ENCODE measurements at places on chromosomes 5 and 9. TPM values are rescaled to one million over a fixed set of nuclear protein-coding genes. Genes with fewer than 3 reads are reported as not detected.
A peak's percentile ranks its signal among the peaks of the same experiment; 100 is the strongest.

Gene RALGDS
- 29.4 TPM for polyA plus RNA-seq

DNA sequence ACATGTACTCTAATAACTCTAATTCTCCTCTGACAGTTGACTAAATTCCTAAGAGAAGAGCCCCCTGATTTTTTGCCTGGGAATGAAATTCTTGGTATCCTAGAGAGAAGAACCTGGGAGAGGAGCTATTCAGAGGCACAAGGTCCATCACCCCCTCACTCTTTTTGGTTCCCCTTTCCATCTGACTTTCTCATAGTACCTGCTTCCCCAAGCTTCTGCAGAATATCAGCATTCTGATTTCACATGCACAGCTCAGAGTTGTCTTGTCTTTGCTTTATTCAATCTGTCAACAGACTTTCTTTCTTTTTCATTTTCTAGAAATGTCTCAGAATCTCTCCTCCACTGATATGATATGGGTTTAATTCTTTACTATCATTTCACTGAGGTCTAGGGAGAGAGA lies 141.5 kb upstream of the FBXL17 start:
- DNase-seq = no peak
- peak overlapping the region; percentile 6 for H3K27ac ChIP-seq
- no peaks in the 10 kb centered on the region for H3K36me3 ChIP-seq
- no peak overlapping the region for H3K4me3 ChIP-seq

Gene CREBRF
- 52.6 TPM for polyA plus RNA-seq

DNA sequence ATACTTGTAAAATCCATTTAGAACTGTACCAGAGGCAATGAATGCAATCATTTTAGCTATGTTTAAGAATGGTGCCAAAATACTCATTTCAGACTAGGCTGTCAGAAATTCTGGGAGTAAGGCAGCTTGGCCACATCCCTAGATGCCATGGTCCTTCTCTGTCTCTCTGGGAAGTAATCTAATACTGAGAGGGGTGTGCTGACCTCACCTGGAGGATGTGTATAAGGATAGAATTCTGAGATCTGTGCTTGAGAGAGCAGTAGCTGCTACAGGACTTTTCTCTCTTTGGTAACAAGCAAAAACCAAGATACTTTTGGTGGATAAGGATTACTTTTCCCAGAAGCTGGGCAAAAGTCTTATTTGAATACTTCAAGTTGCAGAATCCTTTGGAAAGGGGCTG lies 68.1 kb upstream of the MRPS30 start:
- no peaks in the 10 kb centered on the region for H3K4me1 ChIP-seq
- H3K4me3 ChIP-seq = no peak overlapping the region
- H3K27me3 ChIP-seq = no peaks in the 10 kb centered on the region

DNA sequence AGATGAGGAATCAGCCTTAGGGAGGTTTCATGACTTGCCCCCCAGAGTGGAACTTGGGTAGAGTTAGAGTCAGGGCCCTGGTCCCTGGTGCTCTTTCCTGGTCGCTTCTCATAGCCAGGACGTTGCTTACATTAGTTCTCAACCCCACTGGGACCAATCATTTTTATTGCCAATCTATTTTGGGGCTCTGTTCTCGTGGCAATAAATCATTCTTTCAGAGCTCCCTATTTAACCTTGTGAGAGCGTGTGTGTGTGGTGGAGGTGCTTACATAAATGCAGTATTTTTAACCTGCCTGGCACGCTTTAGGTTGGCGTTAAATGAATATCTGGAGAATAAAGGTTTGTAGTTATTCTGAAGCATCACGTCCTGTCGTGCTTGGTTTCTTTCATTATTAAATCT lies 4.1 kb downstream of the TRIO start:
- H3K36me3 ChIP-seq = no peaks in the 10 kb centered on the region
- peaks cover 18% of the 10 kb centered on the region for H3K27me3 ChIP-seq
- H3K4me3 ChIP-seq = no peak overlapping the region
- H3K27ac ChIP-seq = no peak overlapping the region
- DNase-seq = no peak

GRCh38 chr9:108776920-108777639 lies 78.7 kb downstream of the ACTL7B start:
- no peak for DNase-seq
- peaks cover 15% of the 10 kb centered on the region for H3K27me3 ChIP-seq
- H3K27ac ChIP-seq = no peak overlapping the region
- no peak overlapping the region for H3K4me3 ChIP-seq
- no peaks in the 10 kb centered on the region for H3K36me3 ChIP-seq
- peaks cover 3% of the 10 kb centered on the region for H3K4me1 ChIP-seq

GRCh38 chr9:95727947-95728520 lies 147.5 kb upstream of the ERCC6L2 start:
- H3K4me3 ChIP-seq = no peak overlapping the region
- no peaks in the 10 kb centered on the region for H3K27me3 ChIP-seq
- no peak overlapping the region for H3K27ac ChIP-seq
- no peak for DNase-seq
- peaks cover 20% of the 10 kb centered on the region for H3K4me1 ChIP-seq

DNA sequence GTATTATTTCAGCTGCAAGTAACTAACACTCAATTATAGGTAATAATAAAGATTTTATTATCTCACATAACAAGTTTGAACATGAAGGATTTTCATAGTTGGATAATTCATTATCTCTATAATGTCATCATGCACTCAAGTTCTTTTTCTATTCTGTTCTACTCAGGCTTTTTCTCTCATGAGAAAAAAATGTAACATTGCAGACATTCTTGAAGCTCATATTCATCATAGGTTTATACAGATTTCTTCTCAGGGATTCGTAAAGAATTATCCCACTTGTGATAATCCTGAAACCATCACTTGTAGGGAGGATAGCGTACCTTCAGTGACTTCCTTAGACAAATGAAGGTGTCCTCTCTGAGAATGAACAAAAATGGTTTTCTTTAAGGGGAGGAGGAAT lies 150.3 kb downstream of the XRCC4 start:
- H3K27me3 ChIP-seq = no peaks in the 10 kb centered on the region
- H3K27ac ChIP-seq = no peak overlapping the region
- H3K4me1 ChIP-seq = no peaks in the 10 kb centered on the region
- no peak for DNase-seq

- no peak for DNase-seq
- H3K27me3 ChIP-seq = peaks cover 2% of the 10 kb centered on the region
- H3K4me3 ChIP-seq = no peak overlapping the region
- no peak overlapping the region for H3K27ac ChIP-seq
- H3K36me3 ChIP-seq = no peaks in the 10 kb centered on the region
Observed at GRCh38 chr5:113319256-113320053, 115.3 kb downstream of the TSSK1B start.

DNA sequence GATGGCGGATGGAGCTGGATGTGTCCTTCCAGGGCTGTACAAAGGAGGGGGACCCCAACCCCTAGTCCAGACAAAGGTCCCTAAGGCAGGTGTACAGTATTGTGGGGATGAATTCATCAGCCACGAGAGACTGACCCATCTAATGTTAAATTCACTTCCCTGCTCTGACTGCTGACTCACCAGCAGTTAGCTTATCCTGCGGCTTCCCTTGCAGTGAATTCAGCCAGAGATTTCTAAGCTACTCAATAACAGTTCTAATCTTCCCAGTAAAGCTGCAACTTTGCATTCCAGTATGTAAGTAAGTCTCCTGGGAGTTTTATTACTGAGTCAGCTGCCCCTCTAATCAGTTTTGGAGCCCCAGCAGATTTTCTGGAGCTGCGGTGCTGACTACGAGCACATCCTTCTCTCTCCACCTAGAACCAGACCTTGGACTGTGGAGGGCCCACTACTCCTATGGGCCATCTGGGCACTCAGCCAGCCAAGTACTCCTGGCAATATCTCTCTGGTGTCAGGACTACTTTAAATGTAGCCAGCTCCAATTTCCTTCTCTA lies 16.1 kb downstream of the B4GALT1 start:
- H3K27ac ChIP-seq = peak overlapping the region; percentile 90
- peaks cover 78% of the 10 kb centered on the region for H3K4me1 ChIP-seq
- H3K36me3 ChIP-seq = peaks cover 4% of the 10 kb centered on the region
- H3K27me3 ChIP-seq = no peaks in the 10 kb centered on the region
- H3K4me3 ChIP-seq = no peak overlapping the region

DNA sequence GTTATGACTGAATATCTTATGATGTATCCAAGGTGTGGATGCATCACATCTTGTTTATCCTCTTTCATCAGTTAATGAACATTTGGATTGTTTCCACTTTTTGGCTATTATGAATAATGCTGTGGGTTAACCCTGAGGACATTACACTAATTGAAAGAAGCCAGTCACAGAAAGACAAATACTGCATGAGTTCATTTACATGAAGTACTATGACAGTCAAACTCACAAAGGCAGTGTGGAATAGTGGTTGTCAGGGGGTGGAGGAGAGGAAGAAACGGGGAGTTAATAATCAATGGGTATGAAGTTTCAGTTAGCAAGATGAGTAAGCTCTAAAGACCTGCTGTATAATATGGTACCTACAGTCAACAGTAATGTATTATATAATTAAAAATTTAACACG lies 409.4 kb upstream of the CTNND2 start:
- H3K27ac ChIP-seq = no peak overlapping the region
- no peak for DNase-seq
- no peak overlapping the region for H3K4me3 ChIP-seq
- no peaks in the 10 kb centered on the region for H3K27me3 ChIP-seq
